ENCODE measurements at places on chromosomes 6 and 20.
A peak's percentile ranks its signal among the peaks of the same experiment; 100 is the strongest.

DNA sequence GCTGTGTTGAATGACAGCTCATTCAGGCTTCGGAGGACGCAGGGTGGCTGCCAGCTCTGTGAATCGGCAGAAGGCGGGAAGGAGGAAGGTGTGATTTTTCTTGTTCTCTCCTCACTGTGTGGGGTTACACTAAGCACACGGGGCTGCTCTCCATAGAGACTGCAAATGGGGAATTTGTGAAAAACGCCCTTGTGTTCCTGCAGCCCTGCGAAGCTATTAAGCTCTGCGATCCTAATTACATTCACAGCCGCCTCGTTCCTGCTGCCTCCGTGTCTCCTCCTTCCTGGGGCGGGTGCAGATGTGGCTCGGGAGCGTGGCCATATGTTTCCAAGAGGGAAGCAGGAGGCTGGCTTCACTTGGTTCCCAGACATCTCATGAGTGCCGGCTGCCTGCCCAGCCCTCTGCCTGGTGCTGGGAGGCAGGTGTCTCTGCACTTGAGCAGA, 124.0 kb downstream of the TOX2 start:
- peak; percentile 59 for DNase-seq

- no peak for DNase-seq
These were observed 404.5 kb downstream of the SYNE1 start for GRCh38 chr6:152232501-152233151.

- DNase-seq: no peak
These were observed 264.8 kb downstream of the RNGTT start for GRCh38 chr6:88698661-88699060.

DNA sequence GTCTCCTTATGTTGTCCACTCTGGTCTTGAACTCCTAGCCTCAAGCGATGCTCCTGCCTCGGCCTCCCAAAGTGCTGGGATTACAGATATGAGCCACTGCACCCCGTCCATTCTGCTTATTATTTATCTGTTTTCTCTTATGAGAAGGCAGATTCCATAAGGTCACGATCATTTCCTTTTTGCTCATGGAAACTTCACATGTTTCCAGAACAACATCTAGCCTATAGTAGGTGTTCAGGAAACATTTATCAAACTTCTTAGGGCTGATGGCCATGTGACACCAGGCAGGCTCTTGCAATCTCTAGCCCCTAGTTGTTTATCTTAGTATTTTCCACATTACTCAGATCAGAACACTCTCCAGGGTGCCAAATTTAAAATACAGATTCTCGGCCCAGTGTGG, 61.2 kb downstream of the ZFP64 start:
- no peak for DNase-seq

- DNase-seq: no peak
These were observed 169.5 kb downstream of the OTOR start for GRCh38 chr20:16917636-16918035.

DNA sequence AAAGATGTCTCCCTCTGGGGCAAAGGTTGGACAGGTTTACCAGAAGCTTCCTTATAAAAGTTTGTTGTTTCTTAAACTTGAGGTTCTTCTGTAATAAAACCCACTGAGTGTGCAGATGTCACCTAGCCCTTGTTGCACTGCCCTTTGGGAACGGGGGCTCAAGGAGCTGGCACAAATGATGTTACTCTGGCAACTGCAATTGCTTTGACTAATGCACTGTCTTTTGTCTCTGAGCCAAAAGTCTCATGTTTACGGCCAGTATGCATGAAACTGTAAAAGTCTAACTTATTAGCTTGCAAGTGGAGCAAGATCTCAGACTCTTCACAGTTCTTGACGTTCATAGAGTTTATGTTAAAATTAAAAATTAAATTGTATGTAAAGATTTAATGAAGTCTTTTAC, 655.7 kb downstream of the EPHA7 start:
- no peak for DNase-seq

DNA sequence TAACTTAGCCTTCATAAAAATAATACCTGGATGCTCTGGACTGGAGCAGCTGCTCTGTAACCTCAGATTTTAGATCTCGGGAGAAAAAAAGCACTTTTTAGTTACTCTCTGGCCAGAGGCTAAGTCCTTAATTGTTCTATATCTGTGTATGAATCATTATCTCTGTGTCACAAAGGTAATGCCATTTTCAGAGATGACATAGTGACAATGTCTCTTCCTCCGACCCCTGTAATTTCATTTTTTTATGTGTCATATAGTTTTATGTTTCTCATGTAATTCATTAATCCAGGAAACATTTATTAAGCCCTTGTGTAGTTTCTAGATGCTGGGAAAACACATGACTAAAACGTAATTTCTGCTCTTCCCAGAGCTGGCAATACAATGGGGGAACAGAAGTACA, 55.6 kb downstream of the SENP6 start:
- no peak for DNase-seq

- DNase-seq: no peak
These were observed 19.5 kb downstream of the CCDC167 start for GRCh38 chr6:37480118-37480736.
